EH (cell line): ENCODE measurements at places on chromosomes 2 and 18.

- DNase-seq, result no peak
Observed at GRCh38 chr2:238063414-238064189, 2.8 kb downstream of the SCLY start.

- DNase-seq, result no peak
Observed at GRCh38 chr2:207987025-207987716, 38.2 kb downstream of the PLEKHM3 start.

- DNase-seq, result no peak
Observed at GRCh38 chr2:238114851-238115660, 14.9 kb downstream of the ESPNL start.

- peak; percentile 94 for DNase-seq
Observed at GRCh38 chr2:217418090-217418489, 558.2 kb upstream of the TNP1 start.

DNA sequence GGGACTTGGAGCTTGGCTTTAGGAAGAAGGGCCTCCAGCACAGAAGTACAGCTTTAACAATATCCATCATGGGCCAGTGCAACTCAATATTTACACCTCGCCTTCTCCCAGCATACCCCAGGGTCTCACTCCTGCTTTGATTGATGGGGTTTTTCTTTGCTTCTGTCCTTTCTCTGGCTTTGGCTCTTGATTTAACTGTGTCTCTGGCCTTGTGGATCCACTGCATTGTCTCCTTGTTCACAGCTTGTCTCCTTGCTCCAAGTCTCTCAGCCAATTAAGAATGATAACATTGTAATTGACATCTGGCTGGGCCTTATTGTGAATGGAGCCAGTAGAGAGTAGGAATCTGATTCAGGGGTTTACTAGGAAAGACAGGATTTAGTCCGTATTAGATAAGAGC is 1019.5 kb downstream of the TMEM182 start:
- DNase-seq, result no peak

- DNase-seq, result no peak
Observed at GRCh38 chr2:144679942-144680341, 160.0 kb upstream of the ZEB2 start.

DNA sequence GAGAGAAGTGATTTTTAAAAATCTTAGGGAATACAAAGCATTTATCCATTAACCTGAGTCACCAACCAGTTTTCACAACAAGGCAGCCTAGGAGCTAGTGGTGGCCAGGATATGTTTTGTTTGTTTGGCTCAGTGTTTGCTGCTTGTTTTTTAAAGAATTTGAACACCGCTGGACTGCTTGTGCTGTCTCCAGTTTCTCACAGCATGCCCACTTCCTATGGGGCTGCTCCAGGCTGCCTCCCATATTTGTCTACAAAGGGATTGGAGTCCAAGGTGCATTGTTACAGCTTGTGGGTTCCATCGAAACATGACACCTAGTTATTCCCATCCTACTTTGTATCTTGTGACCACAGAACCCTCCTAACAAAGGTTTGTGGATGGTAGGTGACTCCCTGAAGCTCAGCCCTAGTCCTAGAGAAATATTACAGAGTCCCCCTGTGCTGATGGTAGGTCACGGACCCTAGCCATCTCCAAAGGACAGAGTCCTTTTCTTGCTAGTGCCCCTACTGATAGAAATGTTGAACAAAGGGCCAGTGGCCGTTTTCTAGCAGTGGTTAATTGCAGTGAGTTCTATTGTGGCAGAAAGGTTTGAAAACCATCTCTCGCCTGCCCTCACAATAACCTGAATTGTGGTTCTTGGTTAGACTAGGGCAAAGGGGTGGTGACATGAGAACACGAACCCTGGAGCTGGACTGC is 23.2 kb downstream of the GPR39 start:
- peak; percentile 23 for DNase-seq

DNA sequence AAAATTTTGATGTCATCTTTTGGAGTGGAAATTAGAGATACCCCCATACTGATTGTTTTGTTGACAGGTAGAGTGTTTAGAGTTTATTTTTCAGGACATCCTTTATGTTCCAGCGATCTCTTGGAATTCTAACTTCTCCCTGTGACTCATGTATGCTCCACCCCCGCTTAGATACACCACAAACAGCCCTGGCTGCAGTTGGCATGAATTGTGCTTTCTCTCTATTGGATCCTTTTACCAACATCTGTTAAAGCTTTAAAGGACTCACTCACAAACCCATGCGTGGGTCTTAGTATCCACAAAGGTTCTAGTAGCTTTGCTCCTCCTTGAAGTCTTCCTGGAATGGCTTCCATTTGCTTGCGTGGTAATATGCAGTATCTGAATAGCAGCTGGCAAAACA is 409.5 kb upstream of the POU3F3 start:
- no peak for DNase-seq

DNA sequence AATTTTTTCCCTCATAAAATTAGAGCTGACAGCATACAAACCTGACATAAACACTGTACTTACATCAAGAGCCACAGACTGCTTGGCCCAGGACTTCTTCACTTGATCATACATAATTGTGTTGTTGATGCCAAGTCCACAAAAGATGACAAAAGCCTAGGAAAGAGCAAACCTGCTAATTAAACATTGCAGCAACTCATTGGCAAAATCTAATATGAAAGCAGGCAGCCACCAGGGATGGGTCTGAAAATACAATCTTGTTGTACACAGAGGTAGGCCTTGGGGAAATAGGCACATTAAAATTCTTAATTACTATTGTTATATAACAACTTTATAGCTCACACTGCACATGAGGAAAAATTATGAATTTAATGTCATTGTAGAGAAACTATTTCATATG is 255.8 kb downstream of the PDE11A start:
- no peak for DNase-seq

DNA sequence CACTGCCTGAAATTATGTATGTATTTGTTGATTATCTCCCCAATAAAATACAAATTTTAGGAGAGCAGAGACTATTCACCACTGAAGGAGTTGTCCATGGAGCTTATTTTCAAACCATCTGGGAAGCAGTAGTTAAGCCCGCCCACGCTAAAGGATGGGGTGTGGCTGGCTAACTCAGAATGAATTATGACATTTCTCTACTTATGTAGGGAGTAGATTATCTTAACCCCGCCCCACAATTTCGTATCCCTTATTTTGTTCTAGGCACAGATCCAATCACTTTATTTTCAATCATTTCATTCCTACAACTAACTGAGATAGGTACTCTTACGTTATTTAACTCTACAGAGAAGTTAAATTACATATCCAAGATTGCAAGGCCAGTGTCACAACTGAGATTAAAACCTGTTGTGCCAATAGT is 1.4 kb upstream of the LAPTM4A start:
- DNase-seq, result peak; percentile 68

DNA sequence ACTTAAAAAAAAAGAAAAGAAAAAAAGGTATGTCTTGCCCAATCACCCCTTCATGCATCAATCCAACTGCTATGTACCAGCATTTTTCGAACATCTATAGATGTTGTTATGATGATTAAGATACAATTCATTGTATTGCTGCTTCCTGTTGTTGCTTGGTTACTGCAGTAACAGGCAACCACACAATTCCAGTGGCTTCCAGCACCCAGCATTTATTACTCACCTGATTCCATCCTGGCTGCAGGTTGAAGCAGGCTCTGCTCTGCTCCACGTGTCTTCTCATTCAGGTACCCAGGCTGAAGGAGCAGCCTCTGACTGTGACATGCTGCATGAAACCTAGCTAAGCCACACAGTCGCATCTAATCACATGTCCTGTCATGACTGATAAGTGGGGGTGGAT is 196.9 kb downstream of the INO80D start:
- DNase-seq, result peak; percentile 10

- no peak for DNase-seq
Observed at GRCh38 chr2:230077851-230078547, 9.3 kb upstream of the SLC16A14 start.

DNA sequence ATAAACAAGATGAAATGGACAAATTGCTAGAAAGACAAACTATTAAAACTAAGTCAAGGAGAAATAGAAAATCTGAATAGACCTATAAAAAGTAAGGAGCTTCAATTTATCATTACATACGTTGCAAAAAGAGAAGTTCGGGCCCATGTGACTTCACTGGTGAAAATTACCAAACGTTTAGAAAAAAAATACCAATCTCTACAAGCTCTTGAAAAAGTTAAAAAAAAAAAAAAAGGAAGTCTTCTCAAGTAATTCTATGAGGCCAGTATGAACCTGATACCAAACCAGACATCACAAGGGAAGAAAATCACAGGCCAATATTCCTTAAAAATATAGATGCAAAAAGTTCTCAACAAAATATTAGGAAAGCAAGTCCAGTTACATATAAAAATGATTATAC is 20.2 kb upstream of the ACVR2A start:
- DNase-seq, result no peak

DNA sequence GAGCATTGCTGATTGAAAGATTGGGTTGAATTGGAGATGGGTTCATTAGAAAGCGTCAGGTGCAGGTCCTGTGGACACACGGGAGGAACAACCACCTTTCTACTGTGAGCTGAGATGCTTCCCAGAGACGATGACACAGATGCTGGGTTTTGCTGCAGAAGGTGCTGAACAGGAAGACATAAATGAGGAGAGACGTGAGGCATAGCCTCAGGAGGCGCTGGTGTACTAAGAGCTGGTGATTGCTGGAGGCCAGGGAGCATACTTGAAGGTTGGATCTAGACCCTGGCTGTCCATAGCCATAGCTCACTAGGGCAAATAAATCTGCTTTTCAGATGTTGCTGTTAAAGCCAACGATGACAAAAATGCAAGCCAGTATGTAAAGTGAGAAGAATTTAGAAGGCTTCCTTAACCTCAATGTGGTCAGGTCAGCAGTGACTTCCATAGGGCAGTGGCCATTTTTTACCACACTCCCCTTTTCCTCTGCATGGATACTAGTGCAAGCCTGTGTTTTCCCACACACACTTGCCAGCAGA is 153.7 kb downstream of the SOX11 start:
- DNase-seq, result no peak

- DNase-seq, result no peak
Observed at GRCh38 chr2:209323738-209324137, 100.1 kb upstream of the MAP2 start.

DNA sequence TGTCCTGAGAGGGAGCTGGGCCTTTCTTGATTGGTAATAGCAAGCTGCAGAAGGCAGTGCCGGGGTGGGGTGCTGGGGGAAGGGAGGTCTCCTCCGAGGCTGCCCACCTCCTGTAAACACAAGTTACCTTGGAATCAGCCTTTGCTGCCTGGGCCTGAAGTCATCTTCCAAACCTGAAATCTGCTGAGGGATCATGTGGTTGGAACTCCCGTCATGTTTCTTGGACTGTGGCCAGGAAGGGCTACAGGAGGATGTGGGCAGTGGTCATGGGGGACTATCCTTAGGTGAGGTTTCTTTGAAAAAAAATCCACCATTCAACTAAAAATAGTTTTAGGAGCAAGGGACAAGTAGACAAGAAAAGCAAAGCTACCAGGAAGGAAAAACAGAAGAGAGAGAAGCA is 74.2 kb downstream of the CDK15 start:
- DNase-seq, result peak; percentile 75

GRCh38 chr2:174776675-174777074 is 12.4 kb upstream of the CHRNA1 start:
- DNase-seq, result peak; percentile 62

GRCh38 chr2:179936654-179937053 is 70.4 kb downstream of the CWC22 start:
- DNase-seq, result peak; percentile 21

- no peak for DNase-seq
Observed at GRCh38 chr18:37561986-37562385, 3.6 kb downstream of the CELF4 start.

DNA sequence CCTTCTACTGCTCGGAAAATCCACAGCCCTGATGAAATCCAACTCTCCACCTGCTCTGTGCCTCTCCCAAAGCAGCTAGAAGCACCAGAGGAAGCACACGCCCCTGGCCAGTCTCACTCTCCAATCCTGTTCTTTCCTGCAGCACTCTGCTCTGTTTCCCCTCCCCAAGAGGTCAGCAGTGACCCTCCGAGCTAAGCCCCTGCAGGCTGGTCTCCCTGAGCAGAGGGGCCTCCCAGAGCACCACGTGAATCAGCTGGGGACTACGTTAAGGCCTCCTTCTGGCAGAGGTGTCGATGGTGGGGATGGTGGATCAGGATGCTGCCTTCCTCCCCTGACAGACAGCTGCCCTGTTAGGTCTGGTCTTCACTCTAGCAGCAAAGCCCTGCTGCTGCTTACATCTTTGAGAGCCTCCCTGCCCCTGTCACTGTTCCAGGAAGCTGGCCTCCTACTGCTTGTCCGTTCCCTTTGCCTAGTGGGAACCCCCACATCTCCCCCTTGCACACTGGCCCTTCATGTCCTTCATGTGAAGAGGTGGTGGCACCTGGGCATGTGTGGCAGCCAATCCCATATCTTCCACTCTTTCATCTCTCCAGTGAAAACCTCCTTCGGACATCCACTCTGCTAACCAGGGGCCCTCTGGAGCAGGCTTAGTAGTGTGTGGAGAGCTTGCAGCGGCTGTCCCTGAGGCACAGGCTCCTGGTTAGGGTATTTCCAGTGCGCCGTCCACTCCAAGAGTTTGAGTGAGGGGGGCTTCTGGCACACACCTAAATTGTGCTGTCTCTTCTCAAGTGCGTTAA is 307.5 kb upstream of the HS6ST1 start:
- no peak for DNase-seq

DNA sequence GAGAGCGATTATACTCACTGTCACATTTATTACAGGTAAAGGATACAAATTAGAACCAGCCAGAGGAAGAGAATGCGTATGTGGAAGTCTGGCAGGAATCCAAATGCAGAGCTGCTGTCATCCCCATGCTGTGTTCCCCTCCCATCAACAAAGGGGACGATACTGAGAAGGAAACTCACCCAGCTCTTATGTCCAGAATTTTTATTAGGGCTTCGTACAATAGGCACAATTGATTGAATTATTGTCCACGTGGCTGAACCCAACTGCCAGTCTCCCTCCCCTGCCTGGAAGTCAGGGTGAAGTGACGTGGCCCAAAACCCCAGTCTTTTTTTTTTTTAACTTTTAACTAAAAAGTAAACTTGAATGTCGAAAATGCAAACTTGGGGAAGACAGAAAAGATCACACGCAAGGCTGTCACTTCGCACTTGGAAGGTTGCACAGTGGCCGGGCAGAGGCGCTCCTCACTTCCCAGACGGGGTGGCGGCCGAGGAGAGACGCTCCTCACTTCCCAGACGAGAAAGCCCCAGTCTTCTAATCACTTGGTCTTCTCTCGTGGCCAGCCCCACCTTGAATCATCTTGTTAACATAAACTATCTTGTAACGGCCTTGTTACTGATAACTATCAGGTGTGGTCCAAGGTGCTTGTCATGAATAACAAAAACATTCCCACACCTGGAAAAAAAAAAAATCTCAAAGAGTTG is 40.0 kb upstream of the ITSN2 start:
- DNase-seq, result no peak

GRCh38 chr2:49037197-49037596 is 117.1 kb downstream of the FSHR start:
- no peak for DNase-seq

- DNase-seq, result peak; percentile 50
Observed at GRCh38 chr2:74223941-74224770, 25.7 kb downstream of the MTHFD2 start.

GRCh38 chr2:28687640-28688385 is 63.8 kb upstream of the PPP1CB start:
- no peak for DNase-seq

GRCh38 chr2:196096982-196097745 is 28.5 kb upstream of the DNAH7 start:
- DNase-seq, result no peak

- no peak for DNase-seq
Observed at GRCh38 chr2:133716166-133716565, 147.9 kb upstream of the NCKAP5 start.

GRCh38 chr18:56124186-56124585 is 514.2 kb downstream of the TXNL1 start:
- DNase-seq, result peak; percentile 96
